GM04504 (cell line): ENCODE measurements at places on chromosomes 7 and 10.

DNA sequence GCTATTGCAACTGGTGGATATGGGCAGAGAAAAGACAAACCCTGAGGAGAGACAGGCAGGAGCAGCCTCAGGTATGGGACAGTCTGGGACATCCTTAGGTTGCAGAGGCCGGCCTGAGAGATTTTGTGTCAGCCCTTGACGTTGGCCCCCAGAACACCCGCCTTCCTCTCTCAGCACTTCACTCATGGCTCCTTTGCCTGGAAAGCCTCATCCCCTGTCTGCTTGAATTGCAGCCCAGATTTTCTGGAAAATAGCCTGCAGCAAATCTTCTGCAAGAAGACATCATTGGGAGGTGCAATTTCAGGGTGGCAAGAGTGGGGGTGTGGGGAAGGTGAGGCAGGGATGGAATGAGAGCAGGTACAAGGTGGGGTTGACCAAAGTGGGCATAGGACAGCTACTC, 2.2 kb upstream of the FRMD4A start:
- no peak for DNase-seq

- DNase-seq: no peak
Observed at GRCh38 chr10:60350400-60350799, 39.3 kb downstream of the ANK3 start.

- DNase-seq: no peak
Observed at GRCh38 chr7:147423875-147424274, 1166.7 kb upstream of the C7orf33 start.

DNA sequence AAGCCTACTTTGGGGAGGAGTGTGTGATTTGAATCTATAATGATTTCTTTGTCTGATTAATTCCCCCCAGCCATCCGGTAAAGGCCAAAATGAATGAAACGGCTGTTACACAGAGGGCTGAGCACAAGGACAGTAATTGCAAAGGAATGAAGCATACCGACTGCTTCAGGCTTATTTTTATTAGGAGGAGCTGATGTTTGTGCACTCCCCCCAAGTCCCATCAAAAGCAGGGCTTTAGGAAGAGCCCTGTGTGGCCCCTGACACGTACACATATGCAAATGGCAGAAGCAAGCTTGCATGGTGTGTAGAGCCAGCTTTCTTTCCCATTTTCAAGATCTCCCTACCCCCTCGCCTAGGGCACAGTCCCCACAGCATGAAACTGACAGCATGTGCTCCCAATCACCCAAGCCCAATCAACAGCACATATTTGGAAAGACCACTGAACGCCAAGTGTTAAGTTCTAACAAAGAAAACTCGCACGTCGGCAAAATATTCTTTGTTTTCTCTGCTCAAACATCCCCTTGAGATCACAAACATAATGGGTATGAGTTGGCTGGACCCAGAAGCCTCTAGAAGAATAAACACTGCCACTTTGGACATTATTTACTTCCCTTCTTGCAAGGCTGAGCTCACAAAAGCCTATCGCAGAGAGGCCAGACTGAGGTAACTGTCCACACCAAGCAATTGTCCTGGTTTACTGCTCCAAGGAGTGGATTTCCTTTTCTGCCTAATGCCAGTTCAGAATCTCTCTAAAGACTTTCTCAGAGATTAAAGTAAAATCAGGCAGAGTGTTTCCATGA, 143.0 kb downstream of the CUBN start:
- DNase-seq: no peak

DNA sequence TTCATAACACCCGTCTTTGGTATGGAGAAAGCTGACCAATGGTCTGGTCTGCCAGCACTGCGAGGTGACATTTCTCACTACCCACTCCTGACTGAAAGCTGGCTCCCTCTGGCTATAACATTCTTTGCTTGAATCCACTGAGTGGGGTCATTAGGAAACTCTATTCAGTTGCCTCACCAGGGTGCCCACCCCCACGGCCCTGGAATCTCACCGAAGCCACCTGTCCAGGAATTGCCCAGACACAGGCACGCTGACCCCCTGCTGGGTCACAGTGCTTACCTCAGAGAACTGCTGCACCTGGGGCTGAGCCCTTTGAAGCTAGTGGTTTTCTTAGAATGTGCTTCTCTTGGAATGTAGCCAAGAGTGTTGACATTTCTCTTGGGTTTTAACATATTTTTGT, 28.6 kb downstream of the HECW1 start:
- DNase-seq: no peak

DNA sequence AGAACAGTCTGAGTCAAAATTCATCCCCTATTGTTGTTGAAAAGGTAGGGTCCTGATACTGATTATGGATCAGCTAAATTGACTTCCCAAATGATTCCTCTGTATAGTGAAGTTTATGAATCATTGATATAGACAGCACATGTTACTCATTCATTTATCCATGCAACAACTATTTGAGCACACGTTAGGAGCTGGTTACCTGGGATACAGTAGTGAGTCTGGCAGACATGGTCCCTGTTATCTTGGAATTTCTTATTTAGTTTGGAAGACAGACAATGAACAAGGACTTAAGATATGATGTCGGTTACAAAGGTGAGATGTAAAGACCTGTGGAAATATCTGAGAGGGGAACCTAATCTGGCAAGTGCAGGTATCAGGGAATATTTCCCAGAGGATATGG, 28.0 kb upstream of the KIAA1217 start:
- DNase-seq: no peak

DNA sequence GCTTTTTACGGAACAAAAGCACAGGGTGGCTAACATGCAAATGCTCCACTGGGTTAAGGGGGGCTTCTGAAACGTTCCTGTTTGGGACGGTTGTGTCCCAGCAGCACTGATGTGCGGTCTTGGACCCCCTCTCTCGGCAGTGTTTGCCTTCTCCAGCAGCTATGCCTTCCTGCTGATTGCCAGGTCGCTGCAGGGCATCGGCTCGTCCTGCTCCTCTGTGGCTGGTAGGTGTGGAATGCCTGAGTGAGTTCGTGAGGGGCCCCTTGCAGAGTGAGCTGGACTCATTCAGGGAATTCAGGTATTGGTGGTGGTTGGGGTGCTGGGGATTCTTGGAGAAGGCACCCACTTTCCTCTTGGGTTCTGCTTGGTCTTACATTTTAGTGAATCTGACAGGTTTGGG, 13.0 kb downstream of the SLC18A2 start:
- no peak for DNase-seq

GRCh38 chr7:127034186-127034806, 218.4 kb downstream of the GRM8 start:
- no peak for DNase-seq

- no peak for DNase-seq
Observed at GRCh38 chr7:139610595-139610994, 87.1 kb downstream of the CLEC2L start.

DNA sequence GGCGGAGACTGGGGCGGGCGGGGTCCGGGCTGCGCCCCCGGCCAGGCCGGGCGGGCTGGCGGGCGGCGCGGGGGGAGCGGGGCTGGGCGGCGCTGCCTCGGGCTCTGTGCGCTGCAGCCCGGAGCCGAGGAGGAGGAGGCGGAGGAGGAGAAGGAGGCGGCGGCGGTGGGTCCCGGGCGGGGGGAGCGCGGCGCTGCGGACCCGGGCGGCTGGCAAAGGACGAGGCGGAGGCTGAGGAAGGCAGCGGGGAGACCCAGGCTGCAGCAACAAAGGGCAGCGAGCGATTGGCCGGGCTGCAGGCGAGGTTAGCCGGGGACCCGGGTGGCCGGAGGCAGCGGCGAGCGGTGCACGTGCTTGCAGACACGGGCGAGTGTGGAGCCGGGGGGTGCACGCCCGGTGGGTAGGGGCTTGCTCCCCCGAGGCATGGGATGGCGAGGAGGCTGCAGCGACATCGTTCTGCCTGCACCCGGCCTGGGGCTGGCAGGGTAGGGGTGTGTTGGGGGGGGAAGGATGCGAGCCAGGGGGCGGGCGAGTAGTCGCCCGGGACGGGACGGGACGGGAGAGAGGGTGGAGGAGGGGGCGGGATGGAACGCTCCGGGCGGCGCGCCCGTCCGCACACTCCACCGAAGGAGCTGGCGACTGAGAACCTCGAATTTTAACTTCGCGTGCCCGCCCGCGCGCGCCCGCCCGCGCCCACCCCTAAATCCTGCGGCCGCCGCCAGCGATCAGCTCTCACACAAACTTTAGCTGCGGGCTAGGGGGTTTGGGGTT, 844 bp upstream of the KAT6B start:
- no peak for DNase-seq

GRCh38 chr7:40645197-40645596, 510.4 kb downstream of the SUGCT start:
- no peak for DNase-seq

GRCh38 chr10:118277871-118278270, 64.3 kb downstream of the FAM204A start:
- no peak for DNase-seq

- DNase-seq: no peak
Observed at GRCh38 chr7:132825932-132826835, 249.9 kb upstream of the PLXNA4 start.

DNA sequence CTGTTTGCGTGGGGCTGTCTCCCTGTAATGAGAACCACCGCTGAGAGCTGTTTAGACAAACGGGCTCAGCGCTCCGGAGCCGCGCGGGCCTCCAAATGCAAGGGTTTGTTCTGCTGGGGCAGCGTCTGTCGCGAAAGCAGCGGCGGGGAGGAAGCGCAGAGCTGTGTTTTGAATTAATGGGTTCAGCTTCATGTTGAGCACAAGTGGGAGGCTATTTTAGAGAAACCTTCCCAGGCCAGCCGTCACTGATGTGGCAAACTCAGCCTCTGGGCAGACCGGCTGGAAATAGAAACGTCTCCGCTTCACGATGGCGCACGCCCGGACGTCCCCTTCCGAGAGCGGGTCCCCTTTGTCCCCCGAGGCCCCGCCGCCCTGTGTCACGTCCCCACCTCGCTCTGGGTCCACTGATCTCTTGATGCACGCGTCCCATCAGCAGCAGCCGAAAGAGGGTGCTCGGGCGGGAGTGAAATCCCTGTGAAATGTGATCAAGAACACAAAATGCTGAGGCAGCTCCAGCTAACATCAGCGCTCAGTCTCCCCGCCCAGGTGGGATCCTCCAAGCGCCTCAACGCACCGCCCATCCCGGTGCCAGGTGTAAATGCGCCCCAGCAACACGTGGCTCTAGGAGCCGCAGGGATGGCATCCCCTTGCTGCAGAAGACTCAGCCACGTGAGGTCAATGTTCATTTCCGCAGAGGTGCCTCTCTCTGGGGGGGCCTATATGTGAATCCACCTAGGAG, 44.9 kb downstream of the BAMBI start:
- no peak for DNase-seq

DNA sequence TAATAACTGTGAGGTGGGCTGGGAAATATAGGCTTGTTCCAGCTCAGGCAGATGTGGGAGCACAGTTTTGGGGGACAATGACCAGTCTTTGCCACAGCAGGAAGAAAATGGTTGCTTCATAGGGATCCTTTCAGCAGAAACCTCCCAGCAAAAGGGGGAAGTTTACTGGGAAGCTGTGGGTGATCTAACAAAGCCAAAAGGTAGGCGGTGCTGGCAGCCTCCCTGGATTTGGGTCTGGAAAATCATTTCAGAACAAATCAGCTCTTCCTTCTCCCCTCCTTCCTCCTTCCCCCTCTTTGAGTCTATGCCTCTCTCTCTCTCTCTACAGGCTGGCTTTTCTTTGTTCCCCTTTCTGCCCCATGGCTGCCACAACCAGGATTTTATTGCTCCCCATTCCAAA, 16.2 kb downstream of the RPS24 start:
- no peak for DNase-seq

DNA sequence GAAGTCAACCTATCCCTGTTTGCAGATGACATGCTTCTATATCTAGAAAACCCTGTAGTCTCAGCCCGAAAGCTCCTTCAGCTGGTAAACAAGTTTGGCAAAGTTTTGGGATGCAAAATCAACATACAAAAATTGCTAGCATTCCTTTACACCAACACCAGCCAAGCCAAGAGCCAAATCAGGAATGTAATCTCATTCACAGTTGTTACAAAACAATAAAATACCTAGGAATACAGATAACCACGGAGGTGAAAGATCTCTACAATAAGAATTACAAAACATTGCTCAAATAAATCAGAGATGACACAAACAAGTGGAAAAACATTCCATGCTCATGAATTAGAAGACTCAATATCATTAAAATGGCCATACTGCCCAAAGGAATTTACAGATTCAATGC, 50.4 kb upstream of the ZNF365 start:
- no peak for DNase-seq

- no peak for DNase-seq
Observed at GRCh38 chr10:57362811-57363210, 904.9 kb downstream of the IPMK start.

DNA sequence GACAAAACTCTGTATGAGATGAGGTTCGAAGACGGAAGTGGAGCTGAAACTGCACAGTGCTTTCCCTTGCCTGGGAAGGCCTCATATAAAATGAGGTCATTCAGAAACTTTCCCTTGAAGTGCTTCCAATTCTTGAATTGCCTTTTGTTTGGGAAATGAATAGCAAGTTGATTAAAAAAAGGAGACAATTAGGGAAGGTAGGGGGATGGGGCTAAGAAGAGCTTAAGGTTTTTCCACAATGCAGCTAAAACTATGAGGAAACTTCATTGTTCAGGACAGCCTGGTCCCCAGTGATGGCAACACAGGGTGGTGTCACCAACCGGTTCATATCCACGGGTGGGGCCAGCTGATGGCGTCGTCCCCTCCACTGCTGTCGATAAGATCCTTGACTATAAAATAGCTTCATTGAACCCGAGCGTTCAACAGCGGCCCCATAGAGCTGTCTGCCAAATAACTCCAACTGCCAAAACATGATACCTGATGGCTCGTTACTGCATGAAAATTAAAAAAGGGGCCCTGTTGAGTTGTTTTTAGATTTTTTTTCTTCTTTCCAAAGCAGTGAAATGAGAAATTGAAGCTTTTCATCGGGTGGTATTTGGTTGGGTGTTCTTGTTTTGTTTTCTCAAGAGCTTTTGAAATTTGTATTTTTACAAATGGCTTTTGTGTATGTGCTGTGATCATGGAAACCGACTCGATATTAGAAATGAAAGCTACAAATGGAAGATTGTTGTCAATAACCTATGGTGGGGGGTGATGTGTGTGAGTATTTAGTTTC, 2.8 kb upstream of the CELF2 start:
- DNase-seq: no peak

DNA sequence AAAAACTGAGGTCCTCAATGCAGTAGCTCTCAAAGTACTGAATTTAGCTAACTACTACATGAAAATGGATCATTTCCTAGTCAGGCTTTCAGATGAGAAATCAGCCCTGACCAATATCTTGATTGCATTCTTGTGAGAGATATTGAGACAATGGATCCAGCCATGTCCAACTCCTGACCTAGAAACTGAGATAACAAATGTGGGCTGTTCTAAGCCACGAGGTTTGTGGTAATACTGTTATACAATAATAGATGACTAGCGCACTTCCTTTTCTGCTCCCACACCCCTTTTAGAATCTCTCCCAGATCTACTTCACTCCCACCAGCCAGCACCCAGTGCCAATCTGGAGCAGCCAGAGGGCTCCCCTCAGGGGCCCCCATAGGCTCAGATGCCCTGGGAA, 209.3 kb upstream of the KMT2E start:
- DNase-seq: no peak

GRCh38 chr7:106421181-106421762, 136.5 kb upstream of the NAMPT start:
- DNase-seq: peak; percentile 73

- DNase-seq: peak; percentile 47
Observed at GRCh38 chr7:111735661-111736551, 173.6 kb upstream of the IMMP2L start.

GRCh38 chr10:15391491-15391890, 20.4 kb upstream of the FAM171A1 start:
- no peak for DNase-seq
